ENCODE measurements at places on chromosomes 3 and 15. TPM values are rescaled to one million over a fixed set of nuclear protein-coding genes. Genes with fewer than 3 reads are reported as not detected.

DNA sequence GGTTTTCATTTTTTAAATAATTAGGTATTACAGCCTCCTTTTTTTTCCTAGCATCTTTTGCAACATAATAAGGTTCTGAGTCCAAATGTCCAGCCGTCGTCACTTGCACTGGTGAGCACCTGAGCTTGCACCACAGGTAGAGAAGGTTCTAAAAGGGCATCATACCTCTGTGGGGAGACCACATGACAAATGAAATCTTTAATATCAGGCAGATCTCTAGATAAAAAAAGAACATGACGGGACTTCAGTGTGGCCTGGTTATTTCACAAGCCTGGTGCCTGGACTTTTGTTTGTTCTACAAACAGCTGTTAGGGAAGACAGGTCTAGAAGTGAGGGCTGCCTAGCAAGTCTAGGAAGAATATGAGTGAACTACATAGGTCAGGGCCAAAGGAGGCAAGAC, 3.6 kb downstream of the ZBED2 start:
- DNase-seq, result no peak

- no peak for DNase-seq
Observed at GRCh38 chr3:127954640-127955039, 39.6 kb downstream of the KBTBD12 start.

DNA sequence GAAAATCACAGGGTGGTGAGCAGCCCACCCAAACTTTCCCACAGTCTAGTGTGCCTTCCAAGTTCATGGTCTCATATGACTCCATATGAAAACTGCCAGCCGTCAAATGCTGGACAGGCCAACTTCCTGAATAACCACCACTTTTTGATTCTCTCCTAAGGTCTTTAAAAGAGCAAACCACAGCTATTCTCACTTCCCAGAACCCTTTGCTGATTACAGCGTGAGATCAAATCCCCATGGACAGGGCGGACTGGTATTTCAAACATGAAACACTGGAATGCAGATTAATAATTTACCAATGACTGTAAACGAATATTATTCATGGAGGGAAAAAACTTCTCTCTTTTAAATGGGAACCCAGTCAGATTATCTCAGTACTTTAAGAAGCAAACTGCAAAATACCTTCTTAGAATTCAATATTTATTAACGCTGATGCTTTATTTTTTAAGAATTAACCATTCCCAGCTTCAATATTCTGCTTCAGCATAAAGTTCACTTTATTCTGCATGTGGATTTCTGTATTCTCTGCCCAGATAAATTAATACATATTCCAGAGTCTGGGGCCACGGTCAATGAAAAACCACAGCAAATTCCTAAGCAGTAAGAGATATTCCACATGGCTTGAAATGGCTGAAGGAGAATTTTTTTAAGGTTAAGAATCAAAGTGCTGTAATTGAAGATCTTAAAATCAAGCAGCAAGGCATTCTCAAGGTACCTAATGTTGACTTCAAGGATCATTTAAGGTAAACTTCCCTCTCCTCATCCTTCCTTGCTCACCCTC, 42.9 kb downstream of the MYO1E start:
- peak; percentile 42 for DNase-seq

DNA sequence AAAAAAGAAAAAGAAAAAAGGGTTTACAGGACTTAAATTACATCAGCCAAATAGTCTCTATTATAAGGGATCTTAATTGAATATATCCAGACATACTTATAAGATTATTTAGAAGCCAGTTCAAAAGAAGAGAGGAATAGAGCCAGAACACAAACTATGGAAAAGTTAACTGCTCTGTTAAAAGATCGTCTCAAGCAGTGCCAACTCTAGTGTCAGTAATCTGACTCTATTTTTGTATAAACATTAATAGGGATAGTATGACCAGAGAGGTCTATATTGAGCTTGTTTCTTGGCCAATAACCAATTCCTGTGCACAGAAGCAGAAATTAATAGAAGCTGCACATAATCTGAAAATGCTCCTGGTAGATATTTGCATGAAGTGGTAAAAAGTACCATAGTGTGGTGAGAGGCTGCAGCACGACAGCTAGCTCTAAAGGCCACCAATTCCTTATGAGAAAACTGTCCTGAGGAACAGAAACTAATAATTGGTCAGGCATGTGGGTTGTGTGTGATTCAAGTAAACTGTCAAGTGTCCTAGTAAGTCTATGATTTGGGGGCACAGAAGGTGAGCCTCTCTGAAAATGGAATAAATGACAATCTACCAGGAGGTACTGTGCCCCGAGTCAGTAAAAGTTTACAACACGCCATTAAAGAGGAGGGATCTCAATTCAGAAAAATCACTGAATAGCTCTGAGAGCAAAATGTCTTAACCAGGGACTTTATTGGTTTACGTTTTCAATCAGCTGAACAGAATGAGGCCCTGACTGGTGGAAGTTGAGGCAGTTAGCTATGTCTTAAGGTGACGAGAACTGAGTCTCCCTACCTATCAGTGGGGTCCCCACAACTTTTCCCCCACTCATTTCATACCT, 51.5 kb upstream of the NANOGP8 start:
- peak; percentile 4 for DNase-seq

DNA sequence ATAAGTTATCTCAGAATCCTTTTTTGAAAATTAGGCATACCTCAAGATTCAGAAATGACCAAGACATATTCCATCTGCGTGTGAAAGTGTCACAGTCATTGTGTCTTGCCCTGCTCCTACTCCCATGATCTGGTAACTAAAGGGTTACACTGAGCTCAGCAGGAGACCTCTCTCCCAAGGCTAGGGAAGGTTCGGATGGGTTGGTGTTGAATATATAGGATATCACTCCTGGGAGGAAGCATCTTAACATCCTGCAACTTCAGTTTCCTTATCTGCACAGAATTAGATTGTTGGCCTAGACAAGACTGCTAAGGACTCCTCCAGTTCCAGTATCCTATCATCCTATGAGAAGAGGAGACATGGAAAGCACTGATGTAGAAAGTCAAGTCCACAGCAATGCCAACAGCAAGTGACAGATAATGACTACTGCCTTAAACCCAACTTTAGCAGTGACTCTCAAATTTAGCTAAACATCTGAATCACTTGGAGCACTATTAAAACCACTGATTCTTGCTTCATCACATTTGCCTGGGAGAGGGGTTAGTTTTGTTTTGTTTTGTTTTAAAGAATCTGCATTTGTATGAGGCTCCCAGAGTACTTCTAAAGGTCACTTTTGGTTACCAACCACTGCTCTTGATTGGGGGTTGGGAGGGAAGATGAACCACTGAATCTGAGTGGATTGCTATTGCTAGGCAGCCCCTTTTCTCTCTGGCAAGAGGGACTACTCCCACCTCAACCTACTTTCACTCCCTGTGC, 9.7 kb downstream of the ADAMTS9 start:
- no peak for DNase-seq

GRCh38 chr15:42138968-42139386, 17.5 kb downstream of the PLA2G4F start:
- peak; percentile 32 for DNase-seq

DNA sequence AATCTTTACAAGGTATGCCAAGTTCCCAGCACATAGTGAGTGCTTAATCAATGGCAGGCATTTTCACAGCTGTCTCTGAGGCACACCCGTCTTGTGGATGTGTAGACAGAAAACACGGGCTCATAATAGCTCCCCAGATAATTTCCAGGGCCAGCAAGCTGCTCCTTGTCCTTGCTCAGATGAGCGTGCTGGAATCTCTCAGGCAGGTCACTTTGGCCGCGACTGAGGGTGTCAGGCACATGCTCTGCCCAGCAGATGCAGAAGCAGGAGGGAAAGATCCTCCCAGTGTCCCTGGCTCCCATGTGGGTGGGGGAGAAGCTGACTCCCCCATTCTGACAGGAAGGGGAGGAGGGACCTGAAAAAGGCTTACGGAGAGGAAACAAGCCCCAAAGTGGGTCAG, 35.6 kb upstream of the SLC6A1 start:
- DNase-seq, result no peak

- DNase-seq, result peak; percentile 35
Observed at GRCh38 chr15:39828374-39828931, 45.8 kb upstream of the FSIP1 start.

Gene HCLS1
- total RNA-seq, result 1.3 TPM

Gene SLC6A20
- 9.6 TPM for total RNA-seq

Gene CLDN18
- 73.0 TPM for total RNA-seq

Gene IGSF11
- 0.40 TPM for total RNA-seq

Gene MST1R
- total RNA-seq, result 8.7 TPM

Data from hepatocyte (in vitro differentiated cells).